ENCODE measurements at places on chromosomes 5 and 9.

DNA sequence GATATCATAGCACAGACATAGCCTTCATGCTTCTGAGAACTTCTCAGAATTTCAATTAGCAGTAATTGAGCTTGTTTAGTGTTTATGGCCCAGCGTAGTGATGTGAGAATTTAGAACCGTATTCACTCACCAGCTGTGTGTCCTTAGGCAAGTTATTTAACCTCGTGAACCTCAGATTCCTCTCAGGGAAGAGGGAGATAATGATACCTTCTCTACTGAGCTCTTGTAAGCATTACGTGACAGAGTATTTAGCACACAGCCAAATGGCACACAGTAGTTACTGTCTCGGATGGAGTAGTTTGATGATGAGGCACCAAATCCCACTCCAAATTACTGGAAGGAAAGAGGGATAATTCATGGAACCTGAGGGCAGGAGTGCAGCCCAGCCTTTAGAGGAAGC, 429.3 kb downstream of the CCDC171 start:
- no peak for DNase-seq

- no peak for DNase-seq
Measured at GRCh38 chr9:18688581-18689565, 214.9 kb downstream of the ADAMTSL1 start.

DNA sequence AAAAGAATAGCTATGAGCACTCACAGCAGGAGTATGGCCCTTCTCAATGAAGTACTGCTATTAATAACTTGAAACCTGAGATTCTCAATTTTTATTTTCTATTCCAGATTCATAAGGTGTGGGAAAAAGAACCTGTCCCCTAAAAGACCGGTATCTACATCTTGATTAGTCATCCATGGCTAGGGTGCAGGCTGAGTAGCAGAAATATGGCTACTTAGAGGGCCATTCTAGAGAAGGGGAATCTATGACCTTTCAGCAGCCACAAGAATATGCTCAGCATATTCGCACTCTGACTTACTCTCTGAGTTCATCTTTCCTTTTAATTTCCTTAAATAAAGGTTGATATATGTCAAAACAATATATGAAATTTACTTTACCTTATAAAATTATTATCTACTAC, 27.7 kb downstream of the WDR36 start:
- no peak for DNase-seq

- DNase-seq, result no peak
Measured at GRCh38 chr9:6944896-6945295, 187.1 kb downstream of the KDM4C start.

- DNase-seq, result no peak
Measured at GRCh38 chr5:149614034-149614907, 33.0 kb downstream of the ARHGEF37 start.

GRCh38 chr9:87812375-87813118, 70.1 kb upstream of the SPATA31E1 start:
- no peak for DNase-seq

All from NCI-H774 (cell line).